PC-9 (cell line): ENCODE measurements at places on chromosomes 12 and 14.
A peak's percentile ranks its signal among the peaks of the same experiment; 100 is the strongest.

GRCh38 chr12:3833670-3834310, 39.4 kb downstream of the PARP11 start:
- H3K4me3 ChIP-seq = no peak overlapping the region
- no peak for DNase-seq
- H3K27ac ChIP-seq = no peak overlapping the region
- peaks cover 48% of the 10 kb centered on the region; the same call in 1 of the 2 replicates for H3K27me3 ChIP-seq
- H3K36me3 ChIP-seq = no peaks in the 10 kb centered on the region

- H3K27ac ChIP-seq = no peak overlapping the region
- no peaks in the 10 kb centered on the region for H3K27me3 ChIP-seq
- no peaks in the 10 kb centered on the region for H3K36me3 ChIP-seq
- H3K4me1 ChIP-seq = 0 out of 2 replicates have a peak, but pooled peaks cover 2% of the 10 kb centered on the region
These were observed 8.6 kb upstream of the FRMD6 start for GRCh38 chr14:51643140-51643539.

- H3K36me3 ChIP-seq = no peaks in the 10 kb centered on the region
- no peaks in the 10 kb centered on the region for H3K27me3 ChIP-seq
- H3K4me1 ChIP-seq = no peaks in the 10 kb centered on the region
These were observed 331.5 kb upstream of the NOVA1 start for GRCh38 chr14:26929361-26929760.

DNA sequence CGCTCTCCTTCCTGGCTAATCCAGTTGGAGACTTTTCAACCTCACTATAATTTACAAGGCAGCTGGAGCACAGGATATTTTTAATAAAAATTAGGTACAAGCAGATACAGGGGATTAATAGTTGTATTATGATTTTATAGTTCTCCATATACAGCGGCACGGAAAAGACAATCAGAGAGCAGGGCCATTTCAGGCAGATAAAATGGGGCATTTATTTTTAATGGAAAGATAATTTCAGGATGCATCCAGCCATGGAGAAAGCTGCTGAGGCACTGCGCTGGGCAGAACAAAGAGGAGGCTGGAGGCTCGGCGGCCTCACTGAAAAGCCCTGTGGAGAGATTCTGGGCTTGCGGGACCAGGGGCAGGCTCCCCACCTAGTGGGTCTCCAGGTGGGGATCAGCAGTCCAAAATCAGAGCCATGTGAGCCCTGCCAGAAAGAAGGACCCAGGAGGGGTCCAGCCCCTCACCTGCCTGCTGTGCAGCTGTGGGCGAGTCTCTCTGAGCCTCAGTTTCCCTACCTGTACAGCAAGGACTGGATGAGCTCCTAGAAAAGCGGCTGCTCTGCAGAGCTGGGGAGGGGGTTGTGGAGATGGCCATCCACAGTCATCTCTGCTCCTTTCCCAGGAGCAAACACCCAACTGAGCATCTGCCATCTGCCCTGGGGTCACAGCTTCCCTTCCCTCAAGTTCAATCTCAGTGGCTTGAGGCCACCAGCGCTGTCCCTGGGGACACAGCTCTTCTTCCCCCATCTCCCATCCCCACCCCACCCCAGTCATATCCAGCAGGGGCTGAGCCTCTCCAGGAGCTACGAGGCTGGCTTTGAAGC, 23.9 kb upstream of the C14orf180 start:
- H3K4me3 ChIP-seq = no peak overlapping the region
- H3K27me3 ChIP-seq = peaks cover 100% of the 10 kb centered on the region
- no peaks in the 10 kb centered on the region for H3K4me1 ChIP-seq
- DNase-seq = no peak
- H3K27ac ChIP-seq = no peak overlapping the region

DNA sequence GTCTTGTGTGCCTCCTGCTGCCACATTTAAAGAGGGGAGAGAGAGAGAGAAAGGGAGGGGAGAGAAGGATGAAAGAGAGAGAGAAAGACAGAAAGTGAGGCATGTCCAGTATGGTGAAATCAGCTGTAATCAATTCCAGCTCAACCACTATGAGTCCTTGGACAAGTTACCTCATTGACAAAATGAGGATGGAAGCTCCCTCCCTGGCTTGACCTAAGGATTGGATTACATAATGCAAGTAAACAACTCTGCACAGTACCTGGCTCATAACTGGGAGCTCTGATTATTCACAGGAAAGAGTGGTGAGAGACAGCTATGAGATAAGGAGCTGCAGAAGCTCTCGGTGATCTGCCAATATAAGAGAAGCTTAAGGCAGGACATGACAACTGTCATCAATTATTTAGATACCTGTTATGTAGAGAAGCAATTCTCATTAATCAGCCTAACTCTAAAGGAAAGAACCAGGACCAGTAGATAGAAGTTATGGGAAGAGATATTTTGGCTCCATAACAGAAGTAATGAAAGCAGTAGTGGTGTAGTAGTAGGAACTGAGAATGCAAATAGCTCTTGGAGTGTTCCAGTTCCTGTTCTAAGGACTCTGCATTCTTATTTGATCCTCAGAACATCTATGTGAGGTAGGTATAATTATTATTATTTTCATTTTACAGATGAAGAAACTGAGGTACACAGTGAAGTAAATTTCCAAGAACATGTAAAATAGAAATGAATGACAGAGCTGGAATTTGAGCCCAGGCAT, 791.6 kb downstream of the DIO2 start:
- no peaks in the 10 kb centered on the region for H3K36me3 ChIP-seq
- H3K4me1 ChIP-seq = no peaks in the 10 kb centered on the region
- H3K4me3 ChIP-seq = no peak overlapping the region
- no peaks in the 10 kb centered on the region for H3K27me3 ChIP-seq

DNA sequence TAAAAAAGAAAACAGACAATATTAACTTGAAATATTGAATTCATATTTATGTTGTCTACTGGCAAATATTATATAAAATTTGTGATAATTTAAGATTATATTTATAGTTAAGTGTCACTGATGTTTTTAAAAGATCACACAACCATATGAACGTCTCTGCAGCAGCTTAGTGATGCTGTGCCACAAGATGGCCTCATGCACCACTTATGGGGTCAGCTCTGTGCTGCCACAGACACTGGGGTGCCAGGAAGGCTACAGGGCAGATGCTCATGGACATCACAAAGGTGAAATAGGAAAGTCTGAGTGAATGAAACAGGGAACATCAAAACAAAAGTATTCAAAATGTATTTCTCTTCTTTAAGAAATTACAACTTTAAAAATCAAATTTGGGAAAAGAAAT, 13.1 kb downstream of the ATXN3 start:
- no peaks in the 10 kb centered on the region for H3K36me3 ChIP-seq
- H3K4me3 ChIP-seq = no peak overlapping the region
- H3K27me3 ChIP-seq = no peaks in the 10 kb centered on the region
- H3K27ac ChIP-seq = no peak overlapping the region
- H3K4me1 ChIP-seq = no peaks in the 10 kb centered on the region

GRCh38 chr12:63313139-63313538, 162.1 kb upstream of the AVPR1A start:
- H3K27me3 ChIP-seq = no peaks in the 10 kb centered on the region
- no peak overlapping the region for H3K4me3 ChIP-seq
- DNase-seq = no peak
- H3K36me3 ChIP-seq = no peaks in the 10 kb centered on the region

DNA sequence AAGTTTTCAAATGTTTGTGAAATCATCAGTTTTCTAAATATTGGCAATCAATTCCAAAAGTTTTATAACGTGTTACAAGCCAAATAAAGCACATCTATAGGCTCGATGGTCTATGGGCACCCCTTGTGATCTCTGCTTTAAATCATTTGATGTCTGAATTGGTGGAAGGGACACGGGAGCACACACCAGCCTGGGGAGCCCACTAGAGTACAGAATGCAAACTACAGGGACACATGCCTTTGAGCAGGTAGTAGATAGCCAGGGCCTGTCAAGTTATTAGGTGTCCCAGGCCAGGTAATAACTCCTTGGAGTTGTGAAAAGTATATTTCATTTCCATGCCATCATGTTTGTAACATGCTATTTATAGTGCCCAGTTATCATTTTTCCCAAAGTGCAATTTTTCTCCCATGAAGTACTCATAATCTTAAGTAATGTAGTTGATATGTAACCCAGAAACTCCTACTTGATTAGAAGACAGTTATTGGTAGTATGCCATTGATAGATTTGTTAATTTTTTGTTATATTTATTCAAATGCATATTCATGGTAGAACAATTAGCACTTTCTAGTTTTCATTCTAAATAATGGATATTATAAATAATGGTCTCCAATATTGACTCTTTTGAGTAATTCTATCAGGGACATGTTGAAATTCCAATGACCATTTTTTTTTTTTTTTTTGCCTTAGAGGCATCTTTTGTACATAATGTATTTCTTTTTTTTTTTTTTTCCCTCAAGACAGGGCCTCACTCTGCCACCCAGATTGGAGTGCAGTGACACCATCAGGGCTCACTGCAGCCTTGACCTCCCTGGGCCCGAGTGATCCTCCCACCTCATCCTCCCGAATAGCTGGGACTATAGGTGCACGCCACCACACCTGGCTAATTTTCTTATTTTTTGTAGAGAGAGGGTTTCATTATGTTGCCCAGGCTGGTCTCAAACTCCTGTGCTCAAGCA, 96.9 kb upstream of the FGD4 start:
- H3K36me3 ChIP-seq = no peaks in the 10 kb centered on the region
- H3K4me3 ChIP-seq = no peak overlapping the region
- no peak overlapping the region for H3K27ac ChIP-seq
- peaks cover 10% of the 10 kb centered on the region for H3K4me1 ChIP-seq
- H3K27me3 ChIP-seq = no peaks in the 10 kb centered on the region
- DNase-seq = no peak

DNA sequence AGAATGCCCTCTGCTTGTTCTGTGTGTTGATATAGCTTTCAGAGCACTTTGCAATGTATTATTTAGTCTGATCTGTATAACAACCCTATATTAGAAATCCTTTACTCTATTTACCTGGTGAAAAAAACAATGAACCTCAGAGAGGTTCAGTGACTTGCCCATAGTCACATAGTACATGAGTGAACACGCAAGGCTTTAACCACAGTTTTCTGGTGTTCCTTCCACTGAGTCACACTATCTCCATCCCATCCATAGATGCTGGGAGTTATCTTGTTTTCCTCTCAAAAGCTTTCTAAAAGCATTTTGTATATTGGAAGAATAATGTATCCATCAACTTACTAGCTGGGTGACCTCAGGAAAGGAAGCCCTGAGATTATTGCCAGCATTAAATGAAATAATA, 104.5 kb downstream of the NT5DC3 start:
- H3K36me3 ChIP-seq = no peaks in the 10 kb centered on the region
- no peak overlapping the region for H3K27ac ChIP-seq
- H3K4me3 ChIP-seq = no peak overlapping the region
- peaks cover 28% of the 10 kb centered on the region for H3K27me3 ChIP-seq
- no peak for DNase-seq
- H3K4me1 ChIP-seq = no peaks in the 10 kb centered on the region

GRCh38 chr12:56358836-56359532, 923 bp downstream of the STAT2 start:
- DNase-seq = peak; percentile 8
- peak overlapping the region; percentile 61 for H3K27ac ChIP-seq
- H3K4me3 ChIP-seq = peak overlapping the region; percentile 79
- no peaks in the 10 kb centered on the region for H3K36me3 ChIP-seq
- H3K27me3 ChIP-seq = no peaks in the 10 kb centered on the region

GRCh38 chr14:37585971-37586796, 8.9 kb downstream of the FOXA1 start:
- H3K36me3 ChIP-seq = peaks cover 18% of the 10 kb centered on the region; the same call in 1 of the 2 replicates
- peak overlapping the region; percentile 94; the same call in 1 of the 2 replicates for H3K4me3 ChIP-seq
- peak overlapping the region; percentile 99 for H3K27ac ChIP-seq

DNA sequence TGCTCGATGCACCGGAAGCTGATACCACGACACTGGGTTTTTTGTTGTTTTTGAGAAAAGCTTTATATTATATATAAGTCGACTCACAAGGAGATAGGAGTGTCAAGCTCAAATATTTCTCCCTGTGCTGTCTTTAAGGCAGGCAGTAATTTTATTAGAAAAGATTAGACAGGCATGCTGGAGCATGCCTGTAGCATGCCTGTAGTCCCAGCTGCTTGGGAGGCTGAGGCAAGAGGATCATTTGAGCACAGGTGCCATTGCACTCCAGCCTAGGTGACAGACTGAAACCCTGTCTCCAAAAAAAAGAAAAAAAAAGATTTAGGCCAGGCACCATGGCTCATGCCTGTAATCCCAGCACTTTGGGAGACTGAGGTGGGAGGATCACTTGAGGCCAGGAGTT, 51.8 kb downstream of the GNS start:
- no peaks in the 10 kb centered on the region for H3K4me1 ChIP-seq
- H3K27ac ChIP-seq = no peak overlapping the region
- DNase-seq = no peak
- H3K4me3 ChIP-seq = no peak overlapping the region

DNA sequence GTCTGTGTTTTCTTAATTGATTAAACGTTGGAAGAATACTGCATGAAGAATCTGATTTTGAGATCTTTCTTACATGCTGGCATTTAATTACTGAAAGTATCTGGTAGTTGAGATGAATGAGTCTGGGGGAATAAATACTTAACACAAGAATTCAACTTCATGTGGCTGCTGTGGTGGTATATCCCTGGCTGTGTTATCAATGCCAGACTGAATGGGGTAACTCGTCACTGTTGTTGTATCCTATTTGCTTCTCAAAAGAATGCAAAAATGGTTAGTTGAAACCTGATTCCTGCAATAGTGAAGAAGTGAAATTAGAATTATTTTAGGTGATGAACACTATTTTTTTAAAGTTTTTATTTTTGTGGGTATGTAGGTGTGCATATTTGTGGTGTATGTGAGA, 72.5 kb downstream of the HMGA2 start:
- no peak for DNase-seq
- peaks cover 22% of the 10 kb centered on the region for H3K4me1 ChIP-seq
- H3K27me3 ChIP-seq = no peaks in the 10 kb centered on the region
- no peak overlapping the region for H3K27ac ChIP-seq

DNA sequence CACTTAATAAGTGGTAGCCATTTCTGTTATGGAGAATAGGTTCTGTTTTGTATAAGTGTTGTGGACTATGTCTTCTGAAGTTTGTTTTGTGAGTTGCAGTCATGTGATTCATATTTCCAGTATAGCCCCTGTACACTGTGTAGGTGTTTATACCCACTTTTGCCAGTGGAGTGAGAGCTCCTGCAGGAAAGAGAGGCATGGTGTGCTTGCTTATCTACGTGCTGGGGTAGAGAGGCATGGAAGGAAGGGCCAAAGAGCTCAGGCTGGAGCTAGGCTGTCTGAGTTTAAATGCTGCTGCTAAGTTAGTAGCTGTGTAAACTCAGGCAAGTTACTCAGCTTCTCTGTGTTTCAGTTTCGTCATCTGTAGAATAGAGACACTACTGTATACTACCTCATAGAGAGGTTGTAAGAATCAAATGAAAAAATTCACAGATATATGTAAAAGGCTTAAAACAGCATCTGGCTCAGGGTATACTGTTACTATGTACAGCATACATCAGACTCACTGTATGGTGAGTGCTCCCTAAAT, 88.2 kb upstream of the SLC38A2 start:
- no peaks in the 10 kb centered on the region for H3K27me3 ChIP-seq
- no peak for DNase-seq
- H3K4me3 ChIP-seq = no peak overlapping the region
- peaks cover 30% of the 10 kb centered on the region for H3K4me1 ChIP-seq
- no peak overlapping the region for H3K27ac ChIP-seq
- peaks cover 5% of the 10 kb centered on the region; the same call in 1 of the 2 replicates for H3K36me3 ChIP-seq

DNA sequence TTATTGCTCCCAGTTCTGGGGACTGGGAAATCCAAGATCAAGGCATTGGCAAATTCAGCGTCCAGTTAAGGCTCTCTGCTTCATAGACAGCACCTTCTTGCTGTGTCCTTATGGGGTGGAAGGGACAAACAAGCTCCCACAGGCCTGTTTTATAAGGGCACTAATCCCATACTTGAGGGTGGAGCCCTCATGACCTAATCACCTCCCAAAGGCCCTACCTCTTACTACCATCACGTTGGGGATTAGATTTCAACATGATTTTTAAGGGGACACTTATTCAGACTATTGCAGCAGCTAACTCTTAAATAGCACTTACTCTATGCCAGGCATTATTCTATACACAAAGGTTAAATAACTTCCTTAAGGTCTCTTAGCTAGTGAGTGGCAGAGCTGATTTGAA, 17.3 kb downstream of the TOGARAM1 start:
- no peak for DNase-seq
- no peak overlapping the region for H3K4me3 ChIP-seq
- H3K27ac ChIP-seq = no peak overlapping the region
